ENCODE measurements at places on chromosomes 16 and 17.
A peak's percentile ranks its signal among the peaks of the same experiment; 100 is the strongest.

- DNase-seq = no peak
Observed at GRCh38 chr17:19533036-19533717, 477 bp upstream of the SLC47A1 start.

DNA sequence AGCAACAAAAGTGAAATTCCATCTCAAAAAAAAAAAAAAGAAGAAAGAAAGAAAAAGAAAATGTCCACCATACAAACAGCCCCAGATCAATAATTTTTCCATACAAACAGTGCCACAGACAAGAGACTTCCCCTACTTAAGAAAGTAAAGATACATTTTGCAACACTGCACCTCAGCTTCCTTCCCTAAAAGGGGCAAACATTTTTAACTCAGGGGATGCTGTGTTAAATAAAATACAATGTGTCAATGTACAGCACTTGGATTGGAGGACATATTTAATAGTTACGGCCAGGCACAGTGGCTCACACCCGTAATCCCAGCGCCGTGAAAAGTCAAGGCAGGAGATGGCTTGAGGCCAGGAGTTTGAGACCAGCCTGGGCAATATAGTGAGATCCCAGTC, 22.3 kb downstream of the MYH11 start:
- DNase-seq = no peak

- no peak for DNase-seq
Observed at GRCh38 chr17:692116-692515, 22.5 kb downstream of the VPS53 start.

GRCh38 chr16:31105677-31106213, 2.4 kb upstream of the BCKDK start:
- peak; percentile 63 for DNase-seq

- no peak for DNase-seq
Observed at GRCh38 chr16:12723681-12724080, 80.0 kb downstream of the CPPED1 start.

DNA sequence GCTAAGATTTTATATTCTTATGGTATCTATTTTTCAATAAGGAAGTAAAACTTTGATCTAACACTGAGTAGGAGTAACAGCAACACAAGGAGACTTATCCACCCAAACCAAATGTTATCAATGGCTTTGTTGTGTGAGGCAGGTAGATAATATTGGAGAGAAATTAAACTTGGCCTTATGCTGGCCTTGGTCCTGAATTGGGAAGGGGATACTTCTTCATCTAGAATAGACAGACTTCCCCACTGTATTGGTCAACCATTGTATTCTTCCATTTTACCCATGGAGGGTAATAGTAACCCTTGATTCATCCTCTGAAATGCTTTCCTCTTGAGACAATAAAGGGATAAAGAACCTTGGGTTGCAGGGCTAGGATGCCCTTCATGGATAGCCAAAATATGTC, 76.3 kb upstream of the ANKFN1 start:
- DNase-seq = no peak

GRCh38 chr16:11672206-11673090, 4.2 kb downstream of the SNN start:
- DNase-seq = no peak

- no peak for DNase-seq
Observed at GRCh38 chr17:47686664-47687327, 7.2 kb upstream of the TBKBP1 start.

DNA sequence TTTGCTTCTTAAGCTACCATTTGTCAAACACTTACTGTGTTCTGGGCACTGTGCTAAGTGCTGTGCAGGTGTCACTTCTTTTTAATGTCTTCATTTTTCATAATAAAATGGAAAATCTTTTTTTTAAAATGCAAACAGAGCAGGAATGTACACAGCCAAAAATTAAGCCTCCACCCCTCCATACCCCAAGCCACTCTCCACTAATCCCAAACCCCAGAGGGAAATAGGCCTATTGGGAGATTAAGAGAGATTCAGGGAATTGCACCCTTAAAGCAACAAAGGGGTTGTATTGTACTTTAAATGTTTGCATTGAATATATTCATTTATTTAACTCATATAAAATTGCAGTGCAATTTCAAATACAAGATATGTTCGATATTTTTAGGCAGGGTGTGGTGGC, 28.6 kb upstream of the GAN start:
- DNase-seq = no peak

DNA sequence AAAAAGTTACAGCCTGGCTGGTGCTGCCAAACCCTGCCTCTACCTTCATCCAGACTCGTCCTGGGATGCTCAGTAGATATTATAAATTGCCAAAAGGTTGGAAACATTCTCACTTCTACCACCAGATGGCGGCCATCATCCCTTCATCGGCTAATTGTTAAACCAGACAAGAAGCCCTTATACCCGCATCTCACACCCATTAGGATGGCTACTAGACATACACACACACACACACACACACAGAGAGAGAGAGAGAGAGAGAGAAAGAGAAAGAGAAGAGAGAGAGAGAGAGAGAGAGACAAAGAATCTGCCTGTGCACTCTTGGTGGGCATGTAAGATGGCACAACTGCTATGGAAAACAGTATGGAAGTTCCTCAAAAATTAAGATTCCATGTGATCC, 15.0 kb upstream of the SCIMP start:
- peak; percentile 33 for DNase-seq

GRCh38 chr16:35794896-35795295, 2335.5 kb downstream of the TP53TG3F start:
- no peak for DNase-seq

GRCh38 chr17:39636587-39636926, 387 bp upstream of the STARD3 start:
- no peak for DNase-seq

GRCh38 chr16:29696881-29697331, 17.9 kb downstream of the QPRT start:
- no peak for DNase-seq

- no peak for DNase-seq
Observed at GRCh38 chr16:87133966-87134627, 183.1 kb downstream of the C16orf95 start.

GRCh38 chr17:73340093-73340596, 28.3 kb upstream of the CDC42EP4 start:
- no peak for DNase-seq

DNA sequence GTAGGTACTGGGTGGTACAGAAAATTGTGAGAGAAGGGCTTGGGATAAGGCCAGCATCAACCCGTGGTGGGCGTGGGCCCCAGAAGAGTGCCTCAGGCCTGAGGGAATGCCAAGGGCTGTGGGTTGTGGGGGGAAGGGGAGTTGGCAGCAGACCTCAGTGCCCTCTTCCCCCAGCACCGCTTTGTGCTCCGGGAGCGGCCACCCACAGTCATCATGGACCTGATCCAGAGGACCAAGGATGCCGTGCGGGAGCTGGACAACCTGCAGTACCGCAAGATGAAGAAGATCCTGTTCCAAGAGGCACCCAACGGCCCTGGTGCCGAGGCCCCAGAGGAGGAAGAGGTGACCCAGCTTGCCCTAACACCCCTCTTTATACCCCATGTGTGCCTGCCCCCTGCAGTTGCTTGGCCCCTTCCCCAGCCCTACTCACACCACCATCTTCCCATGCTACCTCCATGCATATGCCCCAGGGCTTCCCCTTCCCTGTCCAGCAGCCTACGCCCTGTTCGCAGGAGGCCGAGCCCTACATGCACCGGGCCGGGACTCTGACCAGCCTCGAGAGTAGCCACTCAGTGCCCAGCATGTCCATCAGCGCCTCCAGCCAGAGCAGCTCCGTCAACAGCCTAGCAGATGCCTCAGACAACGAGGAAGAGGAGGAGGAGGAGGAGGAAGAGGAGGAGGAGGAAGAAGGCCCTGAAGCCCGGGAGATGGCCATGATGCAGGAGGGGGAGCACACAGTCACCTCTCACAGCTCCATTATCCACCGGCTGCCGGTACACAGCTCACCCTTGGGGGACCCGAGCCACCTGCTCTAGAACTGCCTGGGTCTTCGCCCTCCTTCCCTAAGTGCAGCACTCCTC, 9.1 kb downstream of the TAOK2 start:
- DNase-seq = no peak

DNA sequence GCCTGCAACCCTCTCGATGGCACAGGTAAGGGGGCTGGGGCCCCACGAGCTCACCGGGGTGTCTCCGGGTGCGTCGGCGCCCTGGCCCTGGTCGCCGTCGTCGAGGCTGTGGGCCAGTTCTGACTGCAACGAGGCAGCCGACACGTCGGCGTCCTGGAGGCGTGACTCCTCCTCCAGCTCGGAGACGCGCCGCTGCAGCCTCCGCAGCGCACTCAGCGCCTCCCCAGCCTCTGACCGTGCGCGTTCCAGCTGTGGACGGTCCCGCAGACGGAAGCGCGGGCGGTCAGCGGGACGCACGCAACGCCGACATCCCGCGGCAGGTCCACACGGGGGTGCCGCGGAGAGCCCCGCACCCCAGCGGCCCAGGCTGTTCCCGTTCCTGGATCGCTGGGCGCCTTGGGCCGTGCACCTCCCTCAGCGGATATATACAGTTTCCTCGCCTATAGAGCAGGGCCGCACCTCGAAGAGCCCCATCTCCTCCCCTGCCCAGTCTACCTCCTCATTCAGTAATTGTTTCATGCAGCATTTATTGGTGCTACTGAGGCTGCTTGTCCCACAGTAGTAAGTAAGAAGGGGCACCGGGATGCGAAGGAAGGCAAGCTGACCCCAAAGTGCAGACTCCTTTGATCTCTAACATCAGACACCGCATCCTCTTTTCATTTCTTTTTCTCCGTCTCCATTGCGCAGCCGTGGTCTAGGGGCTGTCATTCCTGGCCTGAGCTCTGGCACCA, 5.8 kb downstream of the THOC6 start:
- no peak for DNase-seq

DNA sequence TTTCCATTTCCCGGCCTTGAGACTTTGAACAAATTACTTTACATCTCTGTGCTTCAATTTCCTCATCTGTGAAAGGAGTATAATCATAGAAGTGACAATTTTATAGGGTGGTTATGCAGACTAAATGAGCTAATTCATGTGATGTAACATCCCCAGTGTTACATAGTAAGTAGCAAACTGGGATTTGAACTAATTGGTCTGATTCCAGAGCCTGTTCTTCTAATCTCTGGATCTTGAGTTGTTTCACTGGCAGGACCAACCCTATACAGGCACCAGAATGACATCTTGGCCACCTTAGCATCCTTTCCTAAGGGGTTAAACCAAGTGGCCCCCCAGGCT, 77.7 kb downstream of the AATF start:
- no peak for DNase-seq

GRCh38 chr16:88685156-88686061, 898 bp downstream of the SNAI3 start:
- peak; percentile 51 for DNase-seq

DNA sequence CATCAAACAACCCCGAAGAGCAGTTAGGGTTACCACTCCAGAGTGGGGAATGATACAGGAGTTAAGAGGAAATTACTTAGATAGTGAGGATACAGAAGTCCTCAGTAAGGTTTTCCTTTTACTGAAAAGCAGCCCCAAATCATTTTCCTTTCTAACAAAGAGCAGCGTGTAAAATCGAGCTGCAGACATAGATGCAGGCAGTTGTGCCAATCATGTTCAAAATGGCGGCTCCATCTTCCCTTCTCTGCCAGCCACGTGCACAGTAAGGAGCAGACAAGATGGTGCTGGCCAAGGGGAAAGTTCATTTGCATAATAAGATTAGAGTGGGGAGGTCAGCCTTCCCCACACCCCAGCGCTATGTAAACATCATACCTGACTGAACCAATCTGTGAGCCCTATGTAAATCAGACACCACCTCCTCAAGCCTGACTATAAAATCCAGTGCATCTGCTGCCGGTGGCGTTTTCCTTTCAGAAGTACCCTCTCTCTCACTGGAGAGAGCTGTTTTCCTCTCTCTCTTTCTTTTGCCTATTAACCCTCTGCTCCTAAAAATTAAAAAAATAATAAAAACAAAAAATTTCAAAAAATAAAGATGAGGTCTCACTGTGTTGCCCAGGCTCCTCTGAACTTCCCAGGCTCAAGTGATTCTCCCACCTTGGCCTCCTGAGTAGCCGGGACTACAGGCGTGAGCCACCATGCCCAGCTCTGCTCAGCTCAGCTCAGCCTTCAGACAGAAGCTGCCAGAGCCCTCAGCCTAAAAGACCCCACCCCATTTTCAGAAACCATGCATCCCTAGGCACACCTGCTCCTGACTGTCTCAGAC, 2.6 kb upstream of the SRL start:
- DNase-seq = no peak

GRCh38 chr17:20989481-20989880, 53.3 kb downstream of the USP22 start:
- DNase-seq = no peak

DNA sequence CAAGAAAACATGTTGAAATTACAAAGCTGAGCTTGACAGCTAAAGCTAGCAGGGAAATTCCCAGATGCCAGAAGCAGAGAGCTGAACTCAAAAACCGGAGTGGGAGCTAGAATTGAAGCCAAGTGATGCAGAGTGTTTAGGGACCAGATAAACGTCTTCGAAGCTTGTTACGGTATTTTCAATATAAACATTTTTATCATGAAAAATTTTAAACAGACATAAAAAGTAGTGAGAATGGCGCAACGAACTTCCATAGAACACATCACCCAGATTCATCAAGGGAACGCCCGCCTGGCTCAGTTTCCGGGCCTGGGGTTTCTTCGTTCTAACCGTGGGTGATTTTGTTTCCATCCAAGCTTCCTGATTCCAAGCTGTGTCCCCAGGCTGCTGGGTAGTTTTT, 18.1 kb downstream of the SPNS2 start:
- DNase-seq = no peak

- DNase-seq = no peak
Observed at GRCh38 chr16:17351441-17352035, 119.2 kb downstream of the XYLT1 start.

DNA sequence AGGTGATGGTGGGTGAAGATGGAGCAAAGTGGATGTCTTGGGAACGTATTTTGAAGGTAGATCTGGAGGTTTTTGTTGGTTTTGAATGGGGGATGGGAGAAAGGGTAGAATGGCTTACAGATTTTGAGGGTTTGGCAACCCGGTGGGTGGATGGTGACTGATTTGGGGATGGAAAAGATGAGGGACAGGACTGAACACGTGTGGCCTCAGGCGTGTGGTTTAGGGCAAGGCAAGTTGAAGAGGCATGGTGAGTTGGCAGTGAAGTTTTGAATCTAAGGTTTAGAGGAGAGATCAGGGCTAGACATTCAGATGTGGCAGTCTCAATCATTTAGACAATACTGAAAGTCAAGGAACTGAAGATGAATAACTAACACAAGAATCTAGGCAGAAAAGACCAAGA, 5.0 kb upstream of the DCTPP1 start:
- no peak for DNase-seq

- no peak for DNase-seq
Observed at GRCh38 chr17:27244491-27245223, 49.3 kb upstream of the WSB1 start.

DNA sequence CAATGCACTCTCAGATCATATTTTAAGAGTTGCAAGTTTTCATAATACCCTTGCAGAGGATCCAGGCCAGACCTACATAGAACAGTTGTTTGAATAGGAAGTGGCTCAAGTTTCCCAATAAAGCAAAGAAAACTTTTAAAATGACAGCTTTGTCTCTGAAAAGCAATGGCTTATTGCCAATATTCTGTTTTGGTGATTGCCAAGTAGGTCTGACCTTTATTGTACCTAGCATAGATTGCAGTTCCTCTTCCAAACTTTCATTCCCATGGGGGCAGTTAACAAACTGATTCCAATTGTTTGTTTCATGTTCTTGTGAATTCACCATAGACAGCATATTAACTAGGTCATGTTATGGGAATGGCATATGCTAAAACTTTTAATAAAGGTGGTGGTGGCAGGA, 664.6 kb upstream of the CA10 start:
- no peak for DNase-seq

Measured in stimulated activated CD8-positive, alpha-beta memory T cell treated with anti-CD3 and anti-CD28 coated beads, Interleukin-2, amount 100 ng/mL, for 1 hour (primary cell).